ENCODE measurements at places on chromosomes 2 and 18.

GRCh38 chr2:219497495-219498279 is 1.0 kb upstream of the GMPPA start:
- DNase-seq, result peak; percentile 80
- H3K4me3 ChIP-seq, result peak overlapping the region; percentile 73
- H3K27me3 ChIP-seq, result no peaks in the 10 kb centered on the region
- no peaks in the 10 kb centered on the region for H3K36me3 ChIP-seq
- H3K4me1 ChIP-seq, result peaks cover 6% of the 10 kb centered on the region

DNA sequence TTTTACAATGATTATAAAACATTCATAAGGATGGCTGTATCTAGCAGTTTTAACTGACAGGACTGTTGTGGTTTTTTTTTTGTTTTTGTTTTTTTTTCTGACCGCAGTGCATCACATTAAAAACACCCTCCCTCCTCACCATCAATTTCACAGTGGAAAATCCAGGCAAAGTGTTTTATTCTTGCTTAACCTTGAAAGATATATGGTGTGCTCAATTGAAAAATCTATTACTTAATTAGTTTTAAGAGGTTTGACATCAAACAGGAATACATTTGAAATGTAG is 250.7 kb downstream of the DLGAP1 start:
- no peaks in the 10 kb centered on the region for H3K4me1 ChIP-seq
- no peak for DNase-seq
- no peaks in the 10 kb centered on the region for H3K27me3 ChIP-seq

DNA sequence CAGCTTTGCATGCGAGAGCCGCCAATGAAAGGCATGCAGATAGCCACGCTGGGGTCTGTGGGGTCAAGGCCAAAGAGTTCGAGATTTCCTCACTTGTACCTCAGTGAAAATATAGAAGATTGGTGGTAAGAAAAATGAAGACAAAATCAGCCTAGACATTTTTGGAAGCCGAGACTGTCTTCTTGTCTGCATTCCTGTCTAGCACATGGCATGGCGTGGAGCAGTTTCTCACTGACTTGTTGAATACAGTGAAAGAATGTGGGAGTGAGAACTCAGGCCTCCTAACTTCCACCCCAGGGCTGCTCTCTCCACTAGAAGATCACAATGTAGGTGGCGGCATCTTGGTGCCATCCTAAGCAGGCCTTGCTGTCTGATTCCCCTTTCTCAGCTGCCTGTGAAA is 740.8 kb upstream of the HS6ST1 start:
- H3K36me3 ChIP-seq, result no peaks in the 10 kb centered on the region
- H3K4me3 ChIP-seq, result no peak overlapping the region
- no peaks in the 10 kb centered on the region for H3K27me3 ChIP-seq
- no peaks in the 10 kb centered on the region for H3K4me1 ChIP-seq
- DNase-seq, result no peak

DNA sequence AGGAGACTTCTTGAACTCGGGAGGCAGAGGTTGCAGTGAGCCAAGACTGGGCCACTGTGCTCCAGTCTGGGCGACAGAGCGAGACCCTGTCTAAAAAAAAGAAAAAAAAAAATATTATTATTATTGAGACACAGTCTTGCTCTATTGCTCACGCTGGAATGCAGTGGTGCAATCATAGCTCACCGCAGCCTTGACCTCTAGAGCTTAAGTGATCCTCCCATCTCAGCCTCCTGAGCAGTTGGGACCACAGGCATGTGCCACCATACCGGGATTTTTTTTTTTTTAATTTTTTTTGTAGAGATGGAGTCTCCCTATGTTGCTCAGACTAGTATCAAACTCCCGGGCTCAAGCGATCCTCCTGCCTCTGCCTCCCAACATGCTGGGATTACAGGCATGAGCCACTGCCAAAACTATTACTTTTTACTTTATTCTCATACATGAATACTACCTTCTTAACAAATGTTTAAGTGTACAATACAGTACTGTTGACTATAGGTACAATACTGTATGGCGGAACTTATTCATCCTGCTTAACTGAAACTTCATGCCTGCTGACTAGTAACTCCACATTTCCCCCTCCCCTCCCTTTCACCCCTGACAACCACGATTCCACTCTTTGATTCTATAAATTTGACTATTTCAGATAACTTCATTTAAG is 15.5 kb downstream of the FBXO11 start:
- H3K4me1 ChIP-seq, result no peaks in the 10 kb centered on the region
- no peak overlapping the region for H3K4me3 ChIP-seq
- no peak overlapping the region for H3K27ac ChIP-seq
- H3K36me3 ChIP-seq, result no peaks in the 10 kb centered on the region
- no peak for DNase-seq
- H3K27me3 ChIP-seq, result no peaks in the 10 kb centered on the region

GRCh38 chr2:22382479-22383169 is 1002.4 kb upstream of the KLHL29 start:
- H3K36me3 ChIP-seq, result no peaks in the 10 kb centered on the region
- no peaks in the 10 kb centered on the region for H3K4me1 ChIP-seq
- no peak for DNase-seq
- no peak overlapping the region for H3K27ac ChIP-seq
- no peak overlapping the region for H3K4me3 ChIP-seq
- no peaks in the 10 kb centered on the region for H3K27me3 ChIP-seq

- H3K4me3 ChIP-seq, result no peak overlapping the region
- no peaks in the 10 kb centered on the region for H3K27me3 ChIP-seq
- no peaks in the 10 kb centered on the region for H3K4me1 ChIP-seq
- no peaks in the 10 kb centered on the region for H3K36me3 ChIP-seq
- no peak for DNase-seq
These were observed 124.8 kb upstream of the NYAP2 start for GRCh38 chr2:225274751-225275150.

DNA sequence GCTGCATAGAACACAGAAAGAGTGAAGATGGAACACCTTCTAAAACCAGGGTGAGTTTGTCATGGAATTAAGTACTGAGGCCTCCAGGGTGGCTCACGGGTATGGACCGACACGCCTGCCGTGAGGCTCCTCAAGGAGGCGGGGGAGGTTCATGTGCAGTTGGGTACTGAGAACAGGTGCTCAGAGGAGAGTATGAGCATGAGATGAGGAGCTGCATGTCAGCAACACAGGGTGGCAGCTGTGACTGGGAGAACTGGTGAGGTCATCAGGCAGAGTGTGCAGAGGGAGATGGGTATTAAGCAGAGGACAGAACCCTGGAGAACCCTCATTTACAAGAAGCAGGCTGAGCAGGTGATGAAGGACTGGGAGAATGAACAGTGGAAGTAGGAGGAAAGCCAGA is 63.2 kb upstream of the KLHL29 start:
- no peaks in the 10 kb centered on the region for H3K36me3 ChIP-seq
- H3K27me3 ChIP-seq, result no peaks in the 10 kb centered on the region
- H3K4me1 ChIP-seq, result no peaks in the 10 kb centered on the region
- H3K4me3 ChIP-seq, result no peak overlapping the region
- DNase-seq, result no peak

Measured in breast epithelium (tissue), 4 donors.